T-helper 2 cell (primary cell): ENCODE measurements at places on chromosomes 5 and 9.

GRCh38 chr9:129550199-129550839, 70.6 kb downstream of the C9orf50 start:
- no peak for DNase-seq

DNA sequence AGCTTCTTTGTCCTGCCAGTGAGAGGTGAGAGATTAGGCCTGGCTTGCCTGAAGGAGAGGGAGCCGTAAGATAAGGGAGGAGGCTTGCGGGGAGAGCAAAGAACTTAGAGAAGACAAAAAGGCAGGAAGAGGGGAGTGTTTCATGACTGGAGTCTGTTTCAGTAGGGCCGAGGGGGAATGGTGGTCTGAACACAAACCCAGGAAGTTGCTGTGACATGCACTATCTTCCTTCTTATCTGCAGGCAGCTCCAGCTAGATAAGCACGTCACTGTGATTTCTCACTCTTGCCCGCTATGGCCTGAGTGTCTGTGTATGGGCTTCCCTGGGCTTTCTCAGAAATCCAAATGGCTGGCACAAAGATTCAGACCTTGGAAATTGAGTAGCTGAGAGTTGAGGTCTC, 307.5 kb upstream of the CLINT1 start:
- DNase-seq, result no peak

DNA sequence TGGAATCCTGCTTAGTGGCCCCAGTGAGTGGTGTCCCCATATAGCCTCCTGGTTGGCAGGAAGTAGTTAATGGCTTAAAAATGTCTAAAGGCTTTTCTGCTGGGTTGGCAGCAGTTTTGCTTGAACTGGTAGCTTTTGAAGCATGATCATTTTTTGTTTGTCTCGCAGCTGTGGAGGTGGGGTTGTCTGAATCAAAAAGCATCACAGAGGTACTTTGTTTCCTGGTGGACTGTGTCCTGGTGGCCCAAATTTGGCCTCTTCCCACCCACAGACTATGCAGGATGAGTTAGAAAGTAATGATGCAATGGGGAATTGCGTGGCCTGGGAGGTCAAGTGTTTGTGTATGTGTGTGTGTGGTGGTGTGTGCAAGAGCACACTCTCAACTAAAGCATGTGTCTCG, 322.7 kb downstream of the ARHGEF28 start:
- DNase-seq, result no peak

DNA sequence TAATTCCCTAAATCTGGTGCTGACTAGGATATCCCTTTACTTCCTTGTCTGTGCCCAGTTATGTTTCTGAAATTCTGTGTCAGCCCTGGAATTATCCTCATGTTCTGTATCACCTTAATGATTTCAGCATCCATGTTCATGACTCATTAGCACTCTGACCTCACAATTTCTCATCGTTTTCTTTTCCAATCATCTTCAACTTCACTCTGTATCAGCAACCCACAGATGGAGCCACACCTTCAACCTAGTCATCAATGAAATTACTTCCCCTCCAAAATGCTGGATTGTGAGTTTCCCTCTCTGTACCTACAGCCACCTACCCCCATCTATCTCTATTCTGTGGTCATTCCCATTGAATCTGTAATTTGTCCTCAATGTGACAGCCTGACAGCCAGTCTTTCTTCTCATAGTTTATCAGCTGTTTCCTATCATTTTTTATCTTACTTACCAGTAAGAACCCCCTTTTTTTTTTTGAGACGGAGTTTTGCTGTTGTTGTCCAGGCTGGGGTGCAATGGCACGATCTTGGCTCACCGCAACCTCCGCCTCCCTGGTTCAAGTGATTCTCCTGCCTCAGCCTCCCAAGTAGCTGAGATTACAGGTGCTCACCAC, 3.1 kb upstream of the IL6ST start:
- DNase-seq, result no peak

- no peak for DNase-seq
These were observed 19.0 kb downstream of the CMBL start for GRCh38 chr5:10288592-10289219.

DNA sequence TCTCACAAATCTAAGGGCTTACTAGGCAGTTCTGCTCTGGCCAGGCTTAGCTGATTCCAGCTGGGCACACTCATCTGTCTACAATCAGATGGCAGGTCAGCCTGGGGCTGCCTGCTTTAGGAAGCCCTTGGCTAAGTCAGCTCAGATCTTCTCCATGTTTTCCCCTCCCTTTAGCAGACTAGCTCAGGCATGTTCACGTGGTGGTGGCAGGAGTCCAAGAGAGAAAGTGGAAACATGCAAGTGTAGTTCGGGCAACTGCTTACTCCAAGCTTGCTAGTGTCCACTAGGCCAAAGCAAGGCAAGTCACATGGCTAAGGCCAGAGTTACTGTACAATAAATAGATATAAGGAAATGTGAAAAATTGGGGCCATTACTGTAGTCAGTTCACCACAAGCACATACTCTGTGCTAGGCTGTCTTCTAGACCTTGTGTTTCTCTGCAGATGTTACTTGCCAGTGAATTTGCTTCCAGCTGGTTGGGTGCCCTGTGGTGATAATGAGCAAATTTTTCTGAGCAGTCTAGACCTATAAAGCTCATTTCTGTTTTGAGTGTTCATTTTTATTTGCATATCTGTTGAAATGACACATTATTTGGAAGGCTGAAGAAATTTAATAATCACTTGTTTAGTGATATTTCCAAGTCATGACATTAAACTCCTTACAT, 38.3 kb downstream of the RECK start:
- DNase-seq, result no peak
